SHP77 (cell line): ENCODE measurements at places on chromosomes 1 and 21.

GRCh38 chr21:26840912-26841311 is 4.3 kb downstream of the ADAMTS1 start:
- peak; percentile 17 for DNase-seq

GRCh38 chr1:230310381-230311163 is 115.6 kb downstream of the PGBD5 start:
- peak; percentile 68 for DNase-seq

DNA sequence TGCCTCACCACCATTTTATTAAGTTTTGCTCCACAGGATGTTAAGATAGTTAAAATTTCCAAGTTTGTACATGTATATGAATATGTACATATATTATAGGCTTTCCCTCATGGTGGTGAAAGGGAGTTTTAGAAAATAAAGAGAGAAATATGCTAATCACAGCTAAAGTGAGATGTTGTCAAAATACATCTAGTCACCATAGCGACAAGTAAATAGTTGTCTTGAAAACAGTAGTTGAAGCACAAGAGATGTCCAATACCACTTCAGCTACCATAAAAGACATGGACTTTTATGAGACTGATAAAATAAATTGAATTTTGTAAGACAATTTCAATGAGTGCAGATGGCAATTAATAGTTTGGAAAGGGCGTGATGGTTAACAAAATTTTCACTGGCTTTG is 1600.0 kb downstream of the BRINP3 start:
- DNase-seq, result no peak

GRCh38 chr1:115564201-115564600 is 77.6 kb upstream of the VANGL1 start:
- no peak for DNase-seq

DNA sequence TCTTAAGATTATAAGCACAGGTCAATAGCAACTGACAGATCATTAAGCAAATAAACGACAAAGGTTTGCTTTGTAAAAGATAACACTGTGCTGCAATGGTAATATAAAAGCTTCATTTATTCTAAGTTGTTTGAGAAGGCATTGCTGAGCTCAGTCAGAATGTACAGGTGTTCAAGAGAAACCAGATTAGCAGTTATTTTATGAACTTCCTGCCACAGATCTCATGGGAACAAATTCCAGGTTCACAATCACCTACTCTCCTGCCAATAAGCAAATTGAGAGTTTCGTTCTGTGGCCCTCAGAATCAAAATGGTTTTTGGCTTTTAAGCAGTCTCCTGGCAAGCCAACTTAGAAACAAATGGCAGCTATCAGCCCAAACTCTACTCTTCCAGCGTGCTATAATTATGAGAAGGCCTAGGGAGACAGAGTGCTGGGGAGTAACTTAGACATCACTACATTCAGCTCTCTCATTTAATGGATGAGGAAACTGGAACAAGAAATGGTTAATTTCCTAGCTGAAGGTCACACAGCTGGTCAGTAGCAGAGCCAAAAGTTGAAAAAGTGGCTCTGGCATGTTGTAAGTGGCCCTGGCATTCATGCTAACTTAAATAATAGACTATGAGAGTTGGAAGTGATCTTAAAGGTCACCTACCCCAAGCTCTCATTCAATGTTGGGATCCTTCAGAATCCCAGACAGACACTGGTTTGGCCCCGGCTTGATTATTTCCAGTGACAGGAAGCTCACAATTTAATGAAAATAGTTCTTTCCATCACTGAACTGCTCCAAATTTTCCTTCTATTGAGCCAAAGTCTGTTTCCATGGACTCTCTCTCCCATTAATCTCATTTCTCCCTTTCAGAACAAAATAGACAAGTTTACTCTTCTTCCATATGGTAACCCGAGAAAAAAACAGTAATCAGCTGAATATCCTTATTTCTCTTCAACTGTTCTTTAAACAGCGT is 82.6 kb upstream of the EDEM3 start:
- DNase-seq, result no peak

GRCh38 chr1:156524481-156524869 is 23.9 kb upstream of the MEF2D start:
- no peak for DNase-seq

- DNase-seq, result no peak
Measured at GRCh38 chr1:174789399-174789798, 210.3 kb upstream of the CACYBP start.

- DNase-seq, result no peak
Measured at GRCh38 chr1:194043984-194044755, 857.8 kb upstream of the B3GALT2 start.

GRCh38 chr21:45328198-45329091 is 40.8 kb upstream of the POFUT2 start:
- no peak for DNase-seq

GRCh38 chr1:84086189-84086588 is 57.9 kb upstream of the PRKACB start:
- no peak for DNase-seq

GRCh38 chr1:66681686-66682085 is 70.6 kb upstream of the DYNLT5 start:
- DNase-seq, result no peak

- peak; percentile 42 for DNase-seq
Measured at GRCh38 chr1:56584910-56585528, 5.7 kb upstream of the PLPP3 start.

- no peak for DNase-seq
Measured at GRCh38 chr1:202642619-202643291, 67.5 kb downstream of the SYT2 start.

DNA sequence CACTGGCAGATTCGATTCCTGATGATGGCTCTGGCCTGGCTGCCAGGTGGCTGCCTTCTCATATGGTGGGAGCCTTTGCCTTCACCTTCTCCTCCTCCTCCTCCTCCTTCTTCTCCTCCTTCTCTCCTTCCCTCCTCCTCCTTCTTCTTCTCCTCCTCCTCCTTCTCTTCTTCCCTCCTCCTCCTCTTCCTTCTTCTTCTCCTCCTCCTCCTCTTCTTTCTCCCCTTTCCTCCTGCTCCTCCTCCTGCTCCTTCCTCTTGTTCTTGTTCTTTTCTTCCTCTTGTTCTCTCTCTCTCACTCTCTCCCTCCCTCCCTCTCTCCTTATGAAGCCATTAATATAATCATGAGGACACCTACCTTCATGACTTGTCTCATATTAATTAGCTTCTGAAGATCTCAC is 278.7 kb downstream of the CAMTA1 start:
- DNase-seq, result no peak

- DNase-seq, result peak; percentile 77
Measured at GRCh38 chr1:156658496-156658895, 16.6 kb downstream of the BCAN start.

GRCh38 chr1:110783292-110783918 is 89.5 kb upstream of the CD53 start:
- DNase-seq, result peak; percentile 58

DNA sequence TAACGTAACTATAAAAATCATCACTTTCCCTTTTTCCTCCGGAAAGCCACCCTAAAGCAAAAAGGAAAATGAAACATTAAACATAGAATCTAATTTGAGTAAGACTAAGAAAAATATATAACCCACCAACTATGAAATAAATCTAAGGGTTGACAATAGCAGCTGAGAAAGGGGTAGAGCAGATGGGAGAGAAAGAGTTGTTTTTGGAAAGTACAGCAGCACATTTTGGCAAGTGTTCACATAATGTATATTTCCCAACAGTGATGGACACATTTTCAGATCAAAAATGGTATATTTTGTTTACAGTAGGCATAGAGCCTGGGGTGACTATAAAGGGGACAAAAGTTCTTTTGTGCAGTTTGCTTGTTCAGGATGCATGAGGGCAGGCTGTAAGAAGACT is 1287.4 kb upstream of the B3GALT2 start:
- DNase-seq, result no peak

DNA sequence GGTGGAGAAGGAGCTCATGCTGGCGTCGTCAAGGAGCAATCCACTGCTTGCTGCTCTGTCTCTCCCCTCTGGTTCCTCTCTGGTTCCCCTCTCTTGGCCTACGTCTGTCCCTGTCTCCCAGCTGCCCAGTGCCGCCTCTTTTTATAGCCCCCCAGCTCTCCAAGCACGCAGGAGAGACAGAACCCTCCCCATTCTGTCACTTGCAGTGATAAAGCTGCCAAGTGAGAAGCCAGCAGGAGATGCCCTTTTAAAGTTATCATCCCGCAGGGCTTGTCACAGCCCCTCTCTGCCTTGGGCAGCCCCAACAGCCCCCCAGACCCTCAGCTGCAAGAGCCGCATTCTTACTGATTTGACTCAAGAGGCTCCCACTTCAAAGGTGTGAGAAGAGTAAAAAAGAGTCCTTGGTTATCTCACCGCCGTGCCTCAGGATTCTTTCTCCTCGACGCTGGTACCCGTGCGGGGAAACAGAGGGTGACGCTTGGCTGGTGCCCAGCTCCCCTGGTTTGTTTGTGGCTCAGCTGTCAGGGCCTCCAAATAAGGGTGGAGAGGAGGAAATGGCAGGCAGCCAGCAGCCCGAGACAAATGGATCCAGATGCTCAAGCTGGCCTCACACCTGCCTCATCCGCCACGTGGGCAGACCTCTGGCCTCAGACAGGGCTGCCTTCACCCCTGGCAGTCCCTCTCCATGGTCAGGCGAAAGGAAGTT is at the start of gene NPPA:
TSS of gene NPPA (minus strand) at position 117 of the 706 bp plus-strand sequence. CDS start at position 18, 99 bp downstream.
- DNase-seq, result peak; percentile 92

- DNase-seq, result no peak
Measured at GRCh38 chr1:65150583-65151263, 2.7 kb downstream of the AK4 start.

DNA sequence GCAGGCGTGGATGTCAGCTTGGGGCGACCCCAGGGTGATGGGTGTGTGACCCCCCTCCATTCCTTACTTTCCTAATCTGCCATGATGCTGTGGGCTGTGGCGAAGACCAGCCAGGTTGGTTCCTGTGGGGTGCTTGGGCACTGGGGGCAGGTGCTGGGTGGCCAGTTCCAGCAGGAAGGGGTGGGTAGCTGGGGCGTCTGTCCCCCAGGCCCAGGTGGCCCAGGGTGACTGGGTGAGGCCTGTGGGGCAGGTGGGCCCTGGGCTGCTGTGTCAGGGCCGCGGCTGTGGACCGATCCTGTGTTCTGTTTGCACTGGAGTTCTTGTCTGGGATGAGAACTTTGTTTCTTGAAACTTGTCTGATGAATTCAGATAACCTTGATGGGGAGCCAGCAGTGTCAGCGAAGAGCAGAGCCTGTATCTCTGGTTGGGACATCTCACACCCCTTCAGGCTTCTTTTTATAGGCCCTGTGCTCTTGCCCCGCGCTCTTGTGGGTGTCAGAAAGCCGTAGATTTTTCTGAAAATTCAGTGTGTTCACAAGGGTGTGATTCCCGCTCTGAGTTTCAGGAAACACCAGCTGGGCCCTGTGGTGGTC is 3.7 kb downstream of the PRKCZ start:
- no peak for DNase-seq

- DNase-seq, result no peak
Measured at GRCh38 chr1:15150376-15150775, 3.2 kb upstream of the TMEM51 start.

- no peak for DNase-seq
Measured at GRCh38 chr1:17168091-17168876, 36.6 kb upstream of the PADI1 start.

DNA sequence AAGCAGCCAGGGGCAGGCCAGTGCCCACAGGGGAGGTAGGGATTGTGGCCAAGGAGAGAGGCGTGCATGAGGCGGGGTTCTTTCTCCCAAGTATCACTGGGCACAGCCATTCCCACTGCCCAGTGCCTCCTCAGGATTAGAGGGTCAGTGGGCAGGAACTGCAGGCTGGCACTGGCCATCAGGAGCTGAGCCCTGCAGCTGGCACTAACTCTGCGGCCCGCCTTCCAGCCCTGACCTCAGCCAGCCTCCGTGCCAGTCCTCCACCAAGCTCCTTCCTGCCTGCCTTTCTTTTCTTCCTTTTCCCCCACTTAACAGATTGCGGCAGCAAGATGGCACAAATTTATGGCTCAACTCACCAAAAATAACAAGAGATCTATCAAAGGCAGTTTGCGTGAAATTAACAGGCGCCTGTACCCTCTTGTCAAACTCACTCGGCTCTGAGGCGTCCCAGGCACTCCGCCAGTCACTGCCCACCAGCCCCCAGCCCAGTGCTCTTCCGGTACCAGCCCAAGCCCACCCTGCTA is 11.1 kb downstream of the ADGRB2 start:
- no peak for DNase-seq

DNA sequence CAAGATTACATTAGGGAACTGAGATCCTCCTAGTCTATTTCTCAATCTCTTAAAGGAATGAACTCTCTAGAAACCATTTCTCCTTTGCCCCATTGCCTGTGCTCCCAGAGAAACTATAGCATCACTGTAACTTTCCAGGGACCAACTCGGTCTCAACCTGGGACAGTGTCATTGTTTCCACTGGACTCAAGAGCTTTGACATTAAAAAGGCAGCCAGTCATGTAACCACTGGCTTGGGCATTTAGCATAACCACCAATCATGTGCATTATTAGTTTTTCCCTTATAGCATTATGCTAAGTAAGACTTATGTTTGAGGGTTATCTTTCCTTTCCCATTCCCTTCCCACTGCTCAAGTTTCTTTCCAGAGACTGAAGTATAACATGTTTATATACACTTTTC is 18.2 kb downstream of the TEX38 start:
- no peak for DNase-seq

- DNase-seq, result no peak
Measured at GRCh38 chr1:224742349-224742748, 126.2 kb downstream of the CNIH3 start.

DNA sequence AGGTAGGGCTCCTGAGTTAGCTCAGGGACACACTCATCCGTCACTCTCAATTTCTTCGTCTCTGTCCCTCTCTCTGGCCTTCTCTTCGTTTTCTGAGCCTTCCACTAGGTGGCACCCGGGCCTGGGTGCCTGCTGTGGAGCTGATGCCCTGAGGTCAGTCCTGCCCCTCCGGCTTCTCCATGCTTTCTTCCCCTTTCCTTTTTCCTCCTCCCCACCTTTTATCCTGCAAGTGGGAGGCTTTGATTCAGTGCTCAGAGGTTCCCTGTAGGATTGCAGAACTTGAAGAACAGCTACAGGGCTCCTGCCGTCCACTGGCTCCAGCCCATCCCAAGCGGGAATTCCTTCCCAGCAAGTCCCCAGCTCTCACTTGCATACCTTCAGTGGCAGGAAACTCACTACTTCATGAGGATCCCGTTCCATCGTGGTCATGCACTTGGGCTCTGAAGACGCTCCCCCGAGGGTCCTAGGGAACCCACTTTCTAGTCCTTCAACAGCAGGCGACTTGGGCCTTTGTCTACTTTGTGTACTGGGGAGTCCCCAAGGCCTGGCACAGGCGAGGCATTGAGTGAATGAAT is 45.6 kb downstream of the SRRM1 start:
- peak; percentile 65 for DNase-seq

DNA sequence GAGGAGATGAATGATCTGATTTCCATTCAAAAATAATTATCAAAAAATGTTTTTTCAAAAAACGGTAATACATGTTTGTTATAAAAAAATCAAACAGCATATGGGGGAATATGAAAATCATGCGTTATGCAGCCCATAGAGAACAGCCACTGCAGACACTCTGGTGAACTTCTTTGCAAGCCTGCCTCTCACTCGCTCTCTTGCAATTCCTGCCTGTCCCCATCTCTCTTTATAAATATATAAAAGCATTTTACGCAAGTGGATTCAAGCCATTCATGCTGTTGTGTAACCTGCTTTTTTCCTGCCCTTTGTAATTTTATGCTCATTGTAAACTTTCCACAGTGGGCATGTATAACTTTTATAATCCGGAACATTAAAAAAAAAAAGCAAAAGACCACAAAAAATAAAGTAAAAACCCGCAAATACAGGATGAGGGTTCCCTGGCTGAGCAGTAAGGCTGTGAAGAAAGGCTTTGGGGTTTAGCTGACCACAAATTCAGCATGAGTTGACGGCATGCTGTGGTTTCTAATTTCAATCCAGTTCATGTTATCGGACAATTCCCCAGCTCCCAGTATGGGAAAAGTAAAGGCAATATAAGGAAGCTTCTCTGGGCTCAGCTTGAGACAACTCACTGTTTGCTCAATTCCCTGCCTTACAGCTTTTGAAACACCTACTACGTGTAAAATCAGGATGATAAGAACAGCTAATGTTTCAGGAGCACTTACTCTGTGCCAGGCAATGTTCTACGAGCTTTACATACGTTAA is 52.8 kb upstream of the ZBTB40 start:
- no peak for DNase-seq
